ENCODE measurements at places on chromosomes 11 and 22.

- no peak for DNase-seq
Observed at GRCh38 chr11:43735115-43735514, 54.6 kb downstream of the HSD17B12 start.

DNA sequence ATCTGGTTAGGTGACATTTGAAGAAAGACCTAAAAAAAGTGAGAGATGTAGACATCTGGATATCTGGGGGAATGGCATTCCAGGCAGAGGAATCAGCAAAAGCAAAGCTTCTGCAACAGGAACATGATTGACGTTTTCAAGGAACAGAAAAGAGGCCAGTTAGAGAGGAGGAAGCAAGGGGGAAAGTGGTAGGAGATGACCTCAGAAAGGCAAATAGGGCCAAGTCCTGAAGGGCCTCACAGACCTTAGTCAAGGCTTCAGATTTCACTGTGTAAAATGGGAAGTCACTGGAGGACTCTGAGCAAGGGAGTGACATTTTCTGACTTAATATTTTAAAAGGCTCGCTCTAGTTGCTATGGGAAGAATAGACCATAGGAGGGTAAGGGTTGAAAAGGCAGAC lies 9.7 kb downstream of the DEUP1 start:
- no peak for DNase-seq

GRCh38 chr22:20039683-20040325 lies 18.9 kb downstream of the TANGO2 start:
- DNase-seq, result no peak

DNA sequence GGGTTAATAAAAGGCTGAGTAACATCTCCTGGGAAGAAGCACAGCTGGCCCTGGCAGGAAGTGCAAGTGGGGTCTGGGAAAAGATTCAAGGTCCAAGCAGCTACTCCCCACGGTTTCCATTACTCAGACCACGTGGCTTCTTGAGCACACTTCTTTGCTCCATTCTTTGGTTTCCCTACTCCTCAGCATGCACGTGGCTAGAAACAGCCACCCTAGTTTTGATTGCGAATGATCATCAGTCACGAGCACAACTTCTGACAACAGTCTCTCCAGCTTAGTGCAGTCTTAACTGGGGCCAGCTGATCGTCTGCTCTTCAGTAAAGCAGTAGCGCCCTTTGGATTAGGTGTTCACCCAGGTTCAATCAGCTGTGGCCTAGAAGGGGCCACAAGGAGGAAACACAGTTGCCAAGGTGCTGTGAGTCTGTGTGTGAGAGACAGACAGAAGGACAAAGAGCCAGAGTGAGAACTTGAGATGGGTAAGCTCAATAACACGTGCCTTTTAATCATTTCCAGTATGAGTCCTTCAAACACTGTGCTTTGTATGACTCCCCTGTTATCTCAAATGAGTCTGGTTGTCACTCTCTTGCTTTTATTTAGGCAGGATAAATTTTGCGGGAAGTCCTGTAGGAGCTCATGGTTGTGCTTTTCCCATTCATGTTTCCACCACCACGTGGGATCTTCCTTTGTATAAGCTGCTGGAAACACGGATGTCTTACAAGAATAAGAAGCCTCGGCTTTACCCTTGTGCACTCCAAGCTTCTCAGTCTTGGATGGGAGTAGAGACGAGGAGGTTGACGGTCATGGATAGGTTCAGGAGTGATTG lies 901 bp upstream of the PARVA start:
- DNase-seq, result no peak

GRCh38 chr22:38953091-38953490 lies 4.3 kb upstream of the APOBEC3A start:
- DNase-seq, result no peak

- no peak for DNase-seq
Observed at GRCh38 chr11:63804259-63804658, 9.0 kb upstream of the SPINDOC start.
